ENCODE measurements at places on chromosomes 13 and 19. TPM values are rescaled to one million over a fixed set of nuclear protein-coding genes. Genes with fewer than 3 reads are reported as not detected.

DNA sequence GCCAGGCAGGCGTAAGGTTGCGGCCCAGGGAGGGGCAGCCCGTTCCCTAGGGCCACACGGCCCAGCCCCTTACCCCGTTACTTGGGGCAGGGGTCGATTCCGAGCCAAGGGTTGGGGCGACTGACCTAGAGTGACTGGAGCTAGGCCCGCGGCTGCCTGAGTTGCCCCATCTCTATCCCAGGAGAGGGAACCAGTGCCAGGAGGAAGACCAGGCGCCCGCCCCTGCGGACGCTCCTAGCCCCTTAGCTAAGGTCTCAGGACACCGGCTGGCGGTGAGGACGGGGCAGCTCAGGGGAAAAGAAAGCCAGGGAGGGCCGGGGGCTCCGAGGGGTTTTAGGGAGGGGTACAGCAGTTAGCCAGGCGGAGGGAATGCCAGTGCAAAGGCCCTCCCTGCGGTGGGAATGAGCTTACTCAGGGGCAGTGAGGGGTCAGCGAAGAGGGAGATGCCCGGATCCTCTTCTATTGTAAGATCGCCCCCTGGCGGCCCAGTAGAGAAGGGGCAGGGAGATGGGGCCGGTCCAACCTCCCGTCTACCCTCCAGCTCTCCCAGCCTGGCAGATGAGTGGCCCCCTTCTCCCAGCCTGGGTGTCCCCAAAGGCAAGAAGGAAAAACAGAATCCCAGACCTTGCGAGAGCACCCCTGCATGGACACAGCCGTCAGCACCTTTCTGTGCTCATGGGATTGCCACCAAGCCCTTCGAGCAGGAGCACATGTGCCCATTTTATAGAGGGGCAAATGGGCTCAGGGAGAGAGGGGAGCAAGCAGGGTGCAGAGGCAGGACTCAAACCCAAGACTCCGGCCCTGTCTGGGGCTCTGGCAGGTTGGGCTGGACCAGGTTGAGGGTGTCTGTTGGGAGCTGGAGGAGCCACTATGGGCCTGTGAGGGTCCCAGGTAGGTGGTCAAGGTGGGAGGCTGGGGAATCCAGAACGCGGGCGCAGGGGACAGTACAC lies 16.3 kb downstream of the CILP2 start:
- peak; percentile 35 for DNase-seq

- DNase-seq, result no peak
These were observed 314.3 kb downstream of the SLITRK1 start for GRCh38 chr13:83568019-83568418.

GRCh38 chr19:18446811-18447359 lies 9.0 kb upstream of the ISYNA1 start:
- DNase-seq, result no peak

The NR1H2 gene
- 82.4 TPM for total RNA-seq

The R3HDM4 gene
- 13.2 TPM for total RNA-seq

DNA sequence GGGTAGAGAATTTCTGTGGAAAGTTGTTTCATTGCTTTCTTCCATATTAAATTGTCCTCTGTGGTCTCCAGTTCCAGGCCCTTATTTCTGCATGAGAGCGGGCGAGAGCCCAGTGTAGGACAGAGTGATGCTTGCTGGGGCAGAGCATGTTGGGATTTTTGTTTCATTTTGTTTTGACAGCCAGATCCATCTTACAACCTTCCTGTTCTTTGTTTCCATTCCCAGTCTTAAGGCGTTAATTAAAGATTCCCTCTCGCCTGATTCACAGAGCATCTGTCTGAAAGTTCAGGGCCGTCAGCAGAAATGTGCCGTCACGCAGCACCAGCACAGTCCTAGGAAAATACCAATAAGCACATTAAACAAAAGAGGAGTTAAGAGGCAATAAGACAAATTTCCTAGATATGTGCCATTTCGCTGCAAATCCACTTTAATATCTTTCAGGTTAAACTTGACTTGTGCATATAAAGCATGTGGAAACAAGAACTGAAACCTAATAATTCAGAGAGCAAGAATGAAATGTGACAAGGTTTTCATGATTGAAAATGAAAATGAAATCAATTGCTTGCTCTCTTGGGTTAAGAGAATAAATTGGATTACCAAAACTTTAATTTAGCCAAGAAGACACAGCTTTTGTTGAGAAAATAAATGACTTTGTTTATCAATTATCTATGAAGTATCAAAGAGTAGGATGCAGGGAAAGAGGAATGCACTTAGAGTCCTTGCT lies 210.7 kb upstream of the SLC10A2 start:
- no peak for DNase-seq

DNA sequence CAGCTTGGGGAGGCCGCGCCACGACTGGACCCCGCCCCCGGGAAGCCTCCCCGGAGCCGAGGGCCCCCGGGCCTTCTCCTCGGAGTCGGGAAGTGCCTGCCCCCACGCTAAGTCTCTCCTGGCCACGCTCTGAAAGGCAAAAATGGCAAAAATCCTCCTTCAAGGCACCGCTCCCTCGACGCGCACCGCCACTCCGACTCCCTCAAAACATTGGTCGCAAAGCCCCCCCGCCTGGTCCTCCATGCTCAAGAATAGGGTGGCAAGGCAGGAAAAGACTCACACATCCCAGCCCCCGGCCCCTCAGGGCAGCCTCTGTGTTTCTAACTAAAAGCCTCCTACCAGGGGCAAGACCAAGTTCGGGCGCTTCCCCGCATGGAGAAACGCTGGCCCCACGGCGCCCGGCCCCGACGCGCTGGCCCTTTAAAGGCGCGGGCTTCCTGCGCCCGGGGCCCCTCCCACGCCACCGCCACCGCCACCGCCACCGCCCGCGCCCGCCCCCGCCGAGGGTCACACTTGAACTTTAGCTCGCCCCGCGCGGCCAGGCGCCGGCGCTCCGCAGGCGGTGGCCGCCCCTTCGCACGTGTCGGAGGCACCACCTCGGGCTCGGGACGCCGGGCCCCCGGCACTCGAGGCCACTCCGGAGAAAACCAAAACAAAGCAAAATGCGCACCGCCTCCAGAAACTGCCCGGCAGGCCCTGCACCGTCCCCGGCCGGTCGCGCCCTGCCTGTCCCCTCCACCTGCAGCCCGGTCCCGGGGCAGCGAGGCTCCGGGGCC lies 1.9 kb downstream of the FOXO1 start:
- peak; percentile 38 for DNase-seq

The GPR18 gene
- total RNA-seq, result not detected

GRCh38 chr13:45231722-45232121 lies 30.9 kb upstream of the KCTD4 start:
- DNase-seq, result peak; percentile 54

GRCh38 chr13:24709186-24709913 lies 29.1 kb downstream of the ATP12A start:
- no peak for DNase-seq

DNA sequence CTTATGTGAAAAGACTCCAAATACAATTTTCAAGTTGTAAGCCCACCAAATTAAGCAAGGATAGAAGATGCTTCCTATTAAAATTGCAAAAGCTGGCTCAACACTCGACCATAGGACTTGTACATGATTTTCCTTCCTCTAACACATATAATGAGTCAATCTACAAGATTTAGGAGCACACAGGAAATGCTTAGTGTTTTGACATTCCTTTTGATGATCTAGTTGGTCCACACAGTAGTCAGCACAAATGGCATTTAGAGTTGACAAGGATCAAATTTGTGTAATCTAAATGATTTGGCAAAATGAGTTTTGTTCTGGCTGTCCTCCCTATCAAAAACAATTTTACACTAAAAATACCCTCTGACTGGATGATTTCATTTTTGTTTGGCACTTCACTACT lies 340.2 kb downstream of the DIAPH3 start:
- DNase-seq, result peak; percentile 38

DNA sequence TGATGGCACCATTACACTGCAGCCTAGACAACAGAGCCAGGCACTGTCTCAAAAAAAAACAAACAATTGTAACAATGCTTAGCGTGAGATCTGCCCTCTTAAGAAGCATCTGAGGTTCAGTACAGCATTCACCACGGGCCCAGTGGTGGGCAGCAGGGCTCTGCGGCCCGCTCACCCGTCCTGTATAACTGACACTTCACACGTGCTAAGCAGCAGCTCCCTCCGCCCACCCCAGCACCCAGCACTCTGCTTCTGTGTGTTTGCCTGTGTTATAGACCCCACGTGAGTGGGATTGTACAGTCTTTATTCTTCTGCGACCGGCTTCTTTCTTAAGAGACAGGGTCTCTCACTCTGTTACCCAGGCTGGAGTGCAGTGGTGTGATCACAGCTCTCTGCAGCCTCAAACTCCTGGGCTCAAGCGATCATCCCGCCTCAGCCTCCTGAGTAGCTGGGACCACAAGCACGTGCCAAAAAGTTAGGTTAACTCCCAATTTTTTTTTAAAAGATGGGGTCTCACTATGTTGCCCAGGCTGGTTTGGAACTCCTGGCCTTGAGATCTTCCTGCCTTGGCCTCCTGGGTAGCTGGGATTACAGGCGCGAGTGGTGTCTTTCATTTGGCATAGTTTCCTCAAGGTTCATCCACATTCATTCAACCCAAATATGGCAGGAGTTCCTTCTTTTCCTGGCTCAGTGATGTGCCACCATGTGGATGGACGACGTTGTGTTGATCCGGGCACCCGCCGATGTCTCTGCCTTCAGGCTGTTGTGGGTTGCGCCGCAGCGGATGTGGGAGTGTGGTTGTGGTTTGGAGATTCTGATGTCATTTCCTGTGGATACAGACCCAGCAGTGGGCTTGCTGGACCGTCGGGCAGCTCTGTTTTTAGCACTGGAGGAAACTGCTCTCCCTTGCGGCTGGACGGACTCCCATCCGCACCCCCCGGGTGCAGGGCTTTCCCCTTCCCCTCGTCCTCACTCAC lies 170.0 kb downstream of the KDM4B start:
- peak; percentile 92 for DNase-seq

GRCh38 chr13:97719736-97720135 lies 233.7 kb upstream of the IPO5 start:
- peak; percentile 5 for DNase-seq

DNA sequence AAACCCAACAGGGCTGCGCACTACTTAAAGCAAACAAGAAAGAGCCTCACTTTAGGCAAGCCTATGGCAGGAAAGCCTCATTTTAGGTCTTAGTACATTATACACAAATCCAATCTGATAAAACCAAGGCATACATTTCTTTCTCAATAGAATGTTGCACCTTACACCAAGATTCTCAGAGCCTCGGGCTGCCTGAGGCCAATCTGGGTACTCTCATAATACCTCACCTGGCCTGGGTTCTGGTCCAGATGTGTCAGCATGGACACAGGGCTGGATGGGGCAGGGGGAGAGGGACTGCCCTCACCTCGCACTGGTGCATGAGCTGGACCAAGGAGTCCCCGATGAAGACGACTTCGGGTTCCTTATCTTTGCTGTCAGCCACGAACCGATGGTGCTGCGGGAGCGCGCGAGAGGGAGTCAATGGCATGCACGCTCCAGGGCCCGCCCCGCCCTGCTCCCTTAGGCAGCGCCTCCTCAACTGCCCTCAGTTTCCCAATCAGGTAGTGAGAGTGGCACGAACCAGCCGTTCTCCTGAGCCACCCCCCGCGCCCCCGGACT lies at the start of gene PRR19:
Gene PRR19, plus strand, starts transcription at position 487 of the 558 bp plus-strand sequence. CDS start 7,453 bp downstream, outside the sequence.
- no peak for DNase-seq

DNA sequence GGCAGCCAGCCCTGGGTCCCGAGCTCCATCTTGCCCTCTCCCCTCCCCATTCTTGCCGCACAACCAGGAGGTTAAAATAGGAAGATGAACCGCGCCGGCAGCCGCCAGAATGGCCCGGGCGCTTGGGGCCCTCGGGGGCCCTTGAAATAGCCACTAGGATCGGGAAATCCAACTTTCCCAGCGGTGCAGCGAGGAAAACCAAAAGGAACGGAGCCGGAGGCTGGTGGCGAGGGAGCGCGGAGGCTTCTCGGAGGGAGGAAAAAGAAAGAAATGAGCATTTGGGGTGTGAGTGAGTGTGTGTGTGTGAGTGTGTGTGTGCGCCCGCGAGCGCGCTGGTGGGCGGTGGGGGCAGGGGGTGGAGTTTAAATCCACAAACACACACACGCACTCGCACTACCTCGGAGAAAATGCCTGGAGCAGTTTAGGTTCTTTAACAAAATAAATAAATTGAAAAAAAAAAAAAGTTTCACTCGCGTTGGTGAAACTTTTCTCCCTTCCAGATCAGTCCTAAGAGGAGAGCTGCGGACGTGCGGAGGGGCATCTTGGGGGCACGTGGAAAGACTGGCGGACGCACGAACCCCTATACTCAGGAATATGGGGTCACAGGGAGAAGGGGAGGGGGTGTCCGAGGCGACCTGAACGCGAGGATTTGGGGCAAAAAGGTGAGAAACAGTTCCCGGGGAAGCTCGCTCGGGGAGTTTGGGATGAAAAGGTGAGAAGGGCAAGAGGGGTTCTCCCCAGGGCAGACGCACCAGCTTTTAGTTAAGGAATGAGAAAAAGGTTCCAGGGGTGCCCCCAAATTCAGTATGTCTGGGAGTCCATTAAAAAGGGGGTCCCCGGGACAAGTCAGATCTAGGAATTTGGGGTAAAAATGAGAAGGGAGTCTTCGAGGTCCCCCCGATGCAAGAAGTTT lies 1.3 kb downstream of the RFX2 start:
- peak; percentile 69 for DNase-seq

DNA sequence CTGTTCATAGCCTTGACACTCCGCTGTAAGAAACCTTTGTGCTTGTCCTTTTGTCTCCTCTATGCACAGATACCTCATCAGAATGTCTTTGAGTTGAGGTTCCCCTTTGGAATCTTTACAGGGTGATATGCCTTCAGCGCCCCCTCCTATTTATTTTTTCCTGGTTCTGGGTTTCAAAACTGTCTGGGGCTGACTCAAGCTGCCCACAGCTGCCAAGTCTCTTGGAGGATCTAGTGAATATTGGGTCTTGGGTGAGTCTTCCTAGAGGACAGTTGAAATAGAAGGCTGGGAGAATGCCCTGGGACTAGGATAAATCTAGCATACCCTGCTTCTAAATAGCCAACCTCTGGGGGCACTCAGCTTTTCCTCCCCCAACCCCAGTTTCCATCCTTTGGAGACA lies 930 bp downstream of the ZNF136 start:
- no peak for DNase-seq

DNA sequence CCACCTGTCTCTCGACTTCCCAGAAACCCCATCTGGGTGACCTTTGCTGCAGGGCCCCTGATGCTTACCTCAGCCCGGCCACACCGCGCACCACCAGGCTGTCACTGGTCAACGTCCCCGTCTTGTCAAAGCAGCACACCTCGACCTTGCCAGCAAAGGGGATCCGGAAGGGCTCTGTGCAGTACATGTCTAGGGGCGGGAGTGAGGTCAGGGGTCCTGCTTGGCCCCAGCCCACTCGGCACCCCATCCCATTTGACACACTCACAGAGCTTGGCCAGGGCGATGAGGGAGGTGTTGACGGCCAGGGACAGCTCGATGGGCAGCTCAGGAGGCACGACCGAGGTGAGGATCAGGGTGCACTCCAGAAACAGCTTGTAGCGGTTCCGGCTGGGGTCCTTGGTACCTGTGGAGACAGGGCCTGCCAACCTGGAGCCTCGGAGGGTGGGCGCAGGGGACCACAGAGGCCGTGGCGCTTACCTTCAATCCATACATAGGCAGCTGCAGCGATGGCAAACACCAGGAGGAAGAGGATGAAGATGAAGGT lies 8.4 kb downstream of the ATP13A1 start:
- DNase-seq, result no peak

The PRR22 gene
- 0.26 TPM for total RNA-seq

- DNase-seq, result no peak
These were observed 222.2 kb downstream of the MYO16 start for GRCh38 chr13:108851660-108852059.

The ZNF253 gene
- 5.6 TPM for total RNA-seq

The PRODH2 gene
- not detected for total RNA-seq

Measured in fibroblast of lung (primary cell).